IMR-90 (cell line): ENCODE measurements at places on chromosomes 13 and 19.
A peak's percentile ranks its signal among the peaks of the same experiment; 100 is the strongest.

DNA sequence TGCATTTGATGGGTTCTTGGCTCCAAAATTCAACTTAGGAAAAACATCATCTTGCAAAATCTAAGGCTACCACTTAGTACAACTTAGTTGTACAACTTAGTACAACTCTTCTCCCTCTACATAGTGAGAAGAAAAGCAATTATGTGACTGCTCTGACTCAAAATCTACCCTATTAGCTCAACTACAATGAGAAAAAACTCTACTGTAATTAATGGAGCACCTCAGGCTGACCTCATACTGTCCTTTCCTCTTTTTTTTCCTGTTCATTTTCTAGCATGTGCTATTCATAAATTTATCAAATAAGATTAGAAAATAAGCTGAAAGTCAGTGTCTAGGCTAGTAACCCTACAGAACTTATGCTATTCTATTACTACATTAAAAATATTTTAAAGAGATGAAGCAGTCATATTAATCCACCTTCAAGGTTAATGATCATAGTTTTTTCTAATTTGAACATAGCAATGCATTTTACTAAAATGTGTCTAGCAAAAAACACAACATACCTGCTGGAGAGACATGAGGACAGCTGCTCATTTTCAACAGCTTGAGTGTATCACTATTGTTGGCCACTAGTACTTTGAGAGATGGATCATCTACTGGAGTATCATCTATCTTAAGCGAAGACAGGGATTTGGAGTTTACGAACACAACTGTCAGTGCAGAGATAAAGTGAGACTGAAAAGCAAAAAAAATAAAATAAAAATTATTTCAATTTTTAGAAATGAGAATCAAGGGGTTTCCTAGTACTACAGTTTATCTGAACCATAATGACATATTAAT, 11.9 kb downstream of the FBXL3 start:
- DNase-seq, result no peak

- DNase-seq, result no peak
Measured at GRCh38 chr13:50220938-50221337, 205.7 kb downstream of the KCNRG start.

DNA sequence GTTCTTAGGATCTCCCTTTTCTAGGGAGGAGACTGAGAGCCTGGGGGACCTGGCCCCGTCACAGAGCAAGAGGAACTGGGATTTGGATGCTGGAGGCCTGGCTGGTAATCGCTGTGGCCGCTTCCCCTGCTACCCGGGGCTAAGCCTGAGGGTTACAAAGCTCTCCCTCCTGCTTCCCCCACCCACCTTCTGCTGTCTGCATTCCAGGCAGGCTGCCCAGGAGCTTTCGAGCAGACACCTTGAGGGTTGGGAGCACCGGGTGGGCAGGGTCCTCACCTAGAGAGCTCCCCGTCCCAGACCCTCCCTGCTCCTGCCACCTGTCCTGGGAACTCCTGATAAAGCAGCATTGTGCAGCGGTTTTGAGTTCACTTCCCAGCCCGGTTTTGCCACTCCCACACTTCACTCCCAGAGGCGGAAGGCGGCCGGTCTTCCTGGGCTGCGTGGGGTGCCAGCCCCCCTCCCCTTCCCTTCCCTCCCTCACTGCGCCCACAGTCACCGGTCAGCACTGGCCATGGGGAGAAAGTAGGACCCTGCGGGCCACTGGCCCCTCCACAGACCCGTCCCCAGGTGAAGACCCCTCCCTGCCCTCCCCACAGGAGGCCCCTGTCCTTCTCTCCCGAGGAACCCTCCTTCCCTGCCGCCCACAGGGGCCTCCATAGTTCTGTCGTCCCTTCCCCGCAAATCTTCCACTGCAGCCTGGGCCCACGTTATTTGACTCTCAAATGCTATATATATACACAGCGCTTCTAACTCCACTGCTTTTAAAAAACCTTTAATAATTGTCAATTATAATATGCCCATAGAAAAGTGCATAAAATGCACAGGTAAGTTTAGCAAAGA, 8.1 kb downstream of the PAK4 start:
- no peak for DNase-seq

DNA sequence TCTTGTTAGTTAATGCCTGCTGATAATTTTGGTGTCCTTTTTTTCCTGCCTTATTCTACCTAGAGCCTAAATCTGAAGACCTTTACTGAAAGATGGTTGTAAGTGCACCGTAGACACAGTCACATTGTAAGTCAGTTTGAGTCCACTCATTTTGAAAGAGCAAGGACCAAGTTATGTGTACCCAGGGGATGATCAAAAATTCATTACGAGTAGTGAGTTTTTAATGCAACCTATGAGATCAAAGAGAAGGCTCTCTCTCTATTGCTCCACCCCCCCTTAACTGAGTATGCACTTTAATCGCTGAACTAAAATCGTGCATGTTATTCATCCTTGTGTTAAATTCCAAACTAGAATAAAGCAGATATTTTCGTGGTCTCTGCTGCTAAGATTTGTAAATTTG, 1.8 kb downstream of the RAP2A start:
- no peak for DNase-seq

GRCh38 chr13:27171244-27171826, at the start of gene USP12:
TSS of gene USP12 (minus strand) at chr13:27171811. CDS start at chr13:27171639, 172 bp downstream.
- DNase-seq, result peak; percentile 22

DNA sequence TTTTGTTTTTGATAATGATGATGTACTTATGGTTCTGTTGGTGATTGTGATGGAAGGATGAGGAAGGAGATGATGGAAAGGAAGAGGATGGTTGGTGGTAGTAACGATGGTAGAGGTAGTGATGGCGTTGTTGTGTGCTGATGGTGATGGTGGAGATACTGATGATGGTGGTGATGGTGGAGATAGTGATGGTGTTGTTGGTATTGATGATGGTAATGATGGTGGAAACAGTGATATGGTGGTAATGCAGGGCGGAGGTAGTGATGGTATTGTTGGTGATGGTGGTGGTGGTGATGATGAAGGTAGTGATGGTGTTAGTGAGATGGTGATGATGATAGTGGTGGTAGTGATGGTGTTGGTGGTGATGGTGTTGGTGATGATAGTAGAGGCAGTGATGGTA, 12.7 kb downstream of the CLEC17A start:
- DNase-seq, result no peak
